ENCODE measurements at places on chromosomes 12 and 14.

- DNase-seq, result no peak
These were observed 34.2 kb upstream of the STRN3 start for GRCh38 chr14:31060253-31060875.

DNA sequence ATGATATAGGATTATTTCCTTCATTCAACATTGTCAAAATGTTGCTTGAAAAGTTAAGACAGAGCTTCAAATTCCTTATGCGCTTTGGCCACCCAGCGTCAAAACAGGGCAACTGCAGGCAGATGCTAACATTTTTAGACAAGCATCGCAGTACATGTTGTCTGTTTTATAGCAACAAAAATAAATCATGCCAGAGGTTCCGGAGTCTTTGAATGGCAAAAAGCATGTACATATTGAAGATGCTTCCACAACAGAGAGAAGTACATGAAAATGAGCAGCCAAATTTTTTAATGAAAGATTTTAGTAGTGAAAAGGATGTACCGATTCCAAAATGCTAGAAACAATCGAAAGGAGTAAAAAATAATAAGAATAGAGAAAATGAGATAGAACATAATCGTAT lies 49.8 kb upstream of the USP15 start:
- no peak for DNase-seq

GRCh38 chr12:128551266-128551665 lies 272.5 kb downstream of the SLC15A4 start:
- no peak for DNase-seq

- DNase-seq, result no peak
These were observed 6.2 kb downstream of the ISCU start for GRCh38 chr12:108568338-108569154.

DNA sequence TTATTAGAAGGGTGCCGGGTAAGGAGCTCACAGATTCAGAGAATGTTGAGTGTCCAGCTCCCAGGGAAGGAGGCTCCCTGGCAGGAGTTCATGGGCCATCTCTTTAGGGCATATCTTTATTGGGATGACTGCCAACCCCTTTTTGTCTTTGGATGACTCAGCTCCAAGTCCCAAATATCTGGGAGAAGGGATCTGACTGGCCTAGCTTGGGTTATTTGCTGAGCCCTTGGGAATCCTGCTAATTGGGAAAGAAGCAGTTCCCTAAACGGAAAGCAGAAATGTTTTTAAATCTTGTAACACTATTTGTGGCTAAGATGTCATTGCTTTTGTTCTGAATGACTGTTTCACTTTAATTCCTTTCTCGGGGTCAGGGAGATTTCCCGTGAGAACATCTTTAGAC lies 12.6 kb downstream of the DDX55 start:
- no peak for DNase-seq

DNA sequence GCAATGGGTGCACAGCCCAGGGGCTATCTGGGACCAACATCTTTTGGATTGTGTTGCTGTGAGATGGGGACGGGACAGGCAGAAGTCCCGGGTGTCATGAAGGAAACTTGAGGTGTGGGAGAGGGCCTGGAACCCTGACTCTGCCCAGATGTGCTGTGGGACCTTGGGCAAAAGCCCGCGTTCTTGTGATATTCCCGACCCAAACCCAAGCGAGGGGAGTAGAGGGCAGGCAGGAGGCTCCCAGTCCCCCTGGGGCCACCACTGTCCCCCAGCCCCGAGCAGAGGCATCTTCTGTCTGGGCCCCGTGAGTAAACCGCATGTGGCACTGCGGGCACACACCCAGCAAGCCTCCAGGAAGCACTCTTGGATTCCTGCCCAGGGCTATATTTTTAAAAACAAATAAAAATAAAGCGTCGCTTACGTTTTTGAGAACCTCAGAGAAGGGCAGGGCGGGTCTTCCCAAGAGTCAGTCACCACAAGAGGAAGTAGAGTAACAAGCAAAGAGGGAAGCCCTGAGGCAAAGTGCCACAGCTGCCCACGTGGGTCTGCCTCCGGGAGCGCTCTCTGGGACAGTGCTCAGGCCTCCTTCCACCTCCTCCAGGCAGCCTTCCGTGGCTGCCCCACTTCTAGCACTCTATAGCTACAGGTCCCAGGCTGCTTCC lies 39.5 kb downstream of the BEGAIN start:
- peak; percentile 85 for DNase-seq

GRCh38 chr12:94863321-94864035 lies 140.0 kb downstream of the NDUFA12 start:
- DNase-seq, result no peak

GRCh38 chr12:93381161-93381975 lies 3.6 kb downstream of the NUDT4 start:
- DNase-seq, result no peak

GRCh38 chr12:9115731-9116559 lies at the start of gene A2M:
Gene A2M, minus strand, starts transcription at chr12:9115919. Its CDS starts 70 bp downstream, at chr12:9115849.
- DNase-seq, result no peak

DNA sequence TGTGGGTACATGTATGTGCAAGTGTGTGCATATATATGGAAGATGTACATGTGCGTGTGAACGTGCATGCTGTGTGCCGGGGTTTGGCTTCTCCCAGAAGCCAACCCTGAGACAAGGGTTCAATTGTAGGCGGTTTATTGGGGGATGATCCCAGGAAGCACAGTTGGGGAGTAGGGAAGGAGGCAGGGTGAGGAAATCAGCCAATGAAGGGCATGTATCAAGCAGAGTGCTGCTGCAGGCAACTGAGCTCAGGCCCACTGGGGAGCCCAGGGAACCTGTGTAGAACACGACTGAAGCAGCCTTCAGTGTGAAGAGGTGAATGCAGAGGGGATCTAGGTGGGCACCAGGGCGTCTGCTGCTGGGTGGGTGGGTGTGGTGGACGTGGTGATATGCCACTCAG lies 21.6 kb downstream of the SYNDIG1L start:
- no peak for DNase-seq

DNA sequence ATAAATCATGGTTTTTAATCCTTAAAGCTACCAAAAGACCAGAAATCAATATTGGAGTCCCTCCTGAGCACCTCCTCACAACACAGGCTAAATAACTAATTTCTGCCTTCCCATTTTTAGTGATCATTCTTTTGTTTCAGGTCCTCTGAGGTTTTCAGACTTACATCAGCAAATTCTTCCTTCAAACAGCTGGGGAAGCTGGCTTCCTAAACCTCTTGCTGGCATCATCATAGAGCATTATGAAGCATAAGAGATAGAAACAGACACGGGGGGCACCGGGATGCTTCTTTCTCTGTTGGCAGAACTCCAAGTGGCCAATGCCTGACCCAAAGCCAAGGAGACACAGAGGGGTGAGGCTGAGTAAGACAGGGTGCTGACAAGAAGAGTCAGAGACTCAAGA lies 47.9 kb upstream of the DBX2 start:
- DNase-seq, result no peak

DNA sequence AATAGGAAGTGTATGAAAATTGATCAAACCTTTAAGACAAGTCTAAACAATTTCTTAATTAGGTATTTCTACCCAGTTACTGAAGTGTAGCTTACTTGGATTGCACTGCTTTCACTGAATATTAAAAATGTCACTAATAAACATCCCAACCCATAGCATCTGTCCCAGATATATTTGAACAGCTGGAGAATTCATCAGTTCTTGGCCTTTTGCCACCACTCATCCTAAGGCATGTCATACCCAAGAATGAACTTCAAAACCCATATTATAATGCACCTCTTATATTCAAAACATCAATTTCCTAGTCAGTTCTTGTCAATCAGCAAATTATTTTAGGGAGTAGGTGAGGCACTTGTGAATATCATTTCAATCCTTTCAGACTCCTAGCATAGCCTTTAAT lies 392.3 kb downstream of the PAWR start:
- DNase-seq, result no peak

DNA sequence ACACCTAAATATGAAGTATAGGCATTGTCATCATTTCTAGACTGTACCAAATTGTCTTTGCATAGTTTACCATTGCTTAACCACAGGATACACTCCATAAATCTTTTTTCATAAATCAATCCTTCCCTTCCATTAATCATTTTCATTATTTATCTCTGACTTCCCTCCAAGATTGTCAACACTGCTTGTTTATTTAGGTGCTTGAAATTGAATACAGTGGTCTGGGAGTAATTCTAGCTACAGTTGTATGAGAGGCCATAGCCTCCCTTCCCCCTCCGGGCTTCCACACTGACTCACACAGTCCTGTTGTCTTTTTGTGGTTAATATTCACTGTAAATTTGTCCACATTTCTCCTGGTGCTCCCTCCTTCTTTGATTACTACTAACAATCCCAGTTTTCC lies 114.2 kb upstream of the ARID2 start:
- DNase-seq, result no peak

DNA sequence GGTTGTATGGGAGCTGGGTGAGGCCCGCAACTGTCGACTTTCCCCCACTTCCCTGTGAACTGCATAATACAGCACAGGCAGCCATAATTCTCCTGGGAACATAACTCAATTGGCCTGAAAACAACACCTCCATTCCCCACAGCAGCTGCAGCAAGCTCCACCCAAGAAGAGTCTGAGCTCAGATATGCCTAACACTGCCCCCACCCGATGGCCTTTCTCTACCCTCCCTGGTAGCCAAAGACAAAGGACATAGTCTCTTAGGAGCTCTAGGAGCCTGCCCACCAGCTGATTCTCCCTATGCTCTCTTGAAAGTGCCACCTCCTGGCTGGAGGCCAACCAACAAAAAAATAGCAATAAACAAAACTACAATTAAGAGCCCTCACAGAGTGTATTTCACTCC lies 542.7 kb upstream of the LMO3 start:
- DNase-seq, result no peak

GRCh38 chr14:99792551-99793212 lies 531 bp upstream of the EML1 start:
- no peak for DNase-seq

DNA sequence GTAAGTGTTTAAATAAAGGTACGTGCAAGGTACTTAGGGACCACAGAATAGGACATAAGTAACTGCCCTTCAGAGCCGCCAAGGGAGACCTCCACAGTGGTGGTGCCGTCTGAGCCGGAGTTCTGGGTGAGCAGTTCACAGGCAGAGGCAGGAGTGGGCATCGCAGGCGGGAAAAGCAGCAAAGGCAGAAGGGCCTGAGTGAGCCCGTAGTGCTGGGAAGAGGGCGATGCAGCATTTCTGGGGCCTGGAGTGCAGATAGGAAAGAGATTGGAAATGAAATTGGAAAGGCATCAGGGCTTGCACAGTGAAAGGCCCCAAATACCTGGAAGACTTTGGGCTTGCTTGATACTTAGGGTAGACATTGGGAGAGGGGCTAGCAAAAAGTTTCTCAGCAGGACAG lies 32.9 kb downstream of the EVL start:
- no peak for DNase-seq

GRCh38 chr12:52884526-52885293 lies 20.2 kb downstream of the KRT8 start:
- no peak for DNase-seq

- DNase-seq, result no peak
These were observed 67.6 kb downstream of the FOXN3 start for GRCh38 chr14:89349171-89350008.

- DNase-seq, result no peak
These were observed 54.0 kb downstream of the MVK start for GRCh38 chr12:109627633-109628032.

GRCh38 chr14:105944632-105945610 lies 418.5 kb downstream of the TMEM121 start:
- no peak for DNase-seq

GRCh38 chr12:31215518-31216232 lies 110.3 kb downstream of the SINHCAF start:
- DNase-seq, result no peak

GRCh38 chr14:102829016-102829548 lies 51.8 kb downstream of the TRAF3 start:
- DNase-seq, result no peak

GRCh38 chr12:51442324-51442723 lies 17.7 kb downstream of the SLC4A8 start:
- no peak for DNase-seq

GRCh38 chr12:120640861-120641833 lies 721 bp downstream of the CABP1 start:
- no peak for DNase-seq

DNA sequence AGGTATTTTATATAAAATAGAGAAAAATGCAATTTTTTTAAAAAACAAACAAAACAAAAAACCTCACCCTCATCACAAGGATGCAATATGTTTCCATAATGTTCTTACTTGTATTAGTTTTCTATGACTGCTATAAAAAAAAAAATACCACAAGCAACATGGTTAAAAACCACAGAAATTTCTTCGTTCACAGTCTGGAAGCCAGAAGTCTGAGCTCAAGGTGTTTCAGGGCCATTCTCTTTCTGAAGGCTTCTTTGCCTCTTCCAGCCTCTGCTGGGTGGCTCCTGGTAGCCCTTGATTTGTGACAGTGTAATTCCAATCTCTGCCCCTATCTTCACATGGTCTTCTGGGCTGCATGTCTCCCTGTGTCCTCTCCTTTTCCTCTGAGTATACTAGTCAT lies 21.5 kb upstream of the SSTR1 start:
- DNase-seq, result no peak

DNA sequence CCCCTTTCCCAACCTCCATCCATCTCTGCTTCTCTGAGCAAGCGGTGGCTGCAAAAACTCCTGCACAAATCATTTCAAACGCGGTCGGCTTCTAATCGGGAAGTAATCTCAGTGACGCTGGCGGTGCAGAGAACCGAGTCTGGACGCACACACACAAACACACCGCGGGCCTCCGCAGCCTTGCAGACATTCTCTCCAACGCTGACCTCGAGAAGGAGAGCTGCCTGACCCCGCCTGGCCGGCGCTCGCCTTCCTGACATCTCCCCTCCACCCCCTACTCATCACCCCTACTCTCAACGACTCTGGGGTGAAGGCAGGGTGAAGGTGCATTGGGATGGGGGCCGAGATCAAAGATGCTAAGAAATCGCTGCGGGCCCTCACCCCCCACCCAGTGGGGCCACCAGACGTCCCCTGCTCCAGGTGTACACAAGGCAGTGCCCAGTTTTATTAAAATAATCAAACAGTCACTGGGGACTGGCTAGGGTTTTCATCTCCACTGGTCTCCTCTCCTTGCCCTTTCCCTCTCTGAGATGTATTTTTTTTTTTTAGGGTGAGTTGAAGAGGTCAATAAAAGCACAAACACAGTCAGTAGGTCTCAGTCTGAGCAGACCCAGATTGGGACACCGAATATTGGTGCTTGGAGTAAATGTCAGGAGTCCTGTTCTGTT lies 506 bp upstream of the TBX5 start:
- DNase-seq, result no peak

GRCh38 chr12:27048822-27049752 lies 26.7 kb downstream of the MED21 start:
- no peak for DNase-seq

DNA sequence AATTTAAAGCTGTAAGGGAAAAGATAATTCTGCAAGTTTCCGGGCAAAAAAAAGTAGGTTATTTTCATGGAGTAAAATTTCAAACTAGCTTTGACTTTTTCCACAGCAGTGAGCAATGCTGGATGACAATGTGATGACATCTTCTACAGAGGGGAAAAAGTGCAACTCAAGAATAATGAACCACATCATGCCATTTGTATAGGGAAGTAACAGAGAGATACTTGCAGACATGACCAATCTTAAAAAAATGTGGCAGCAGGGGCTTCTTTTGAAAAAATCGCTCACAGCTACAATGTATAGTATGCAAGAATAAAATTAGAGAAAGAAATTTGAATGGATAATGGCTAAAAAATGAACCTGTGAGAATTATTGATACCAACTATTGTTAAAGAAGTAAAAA lies 115.5 kb downstream of the DHRS2 start:
- no peak for DNase-seq

Measured in CMK (cell line).